ENCODE measurements at places on chromosomes 1 and 21. TPM values are rescaled to one million over a fixed set of nuclear protein-coding genes. Genes with fewer than 3 reads are reported as not detected.

DNASE2B gene
- total RNA-seq, result not detected

CDC42SE1 gene
- total RNA-seq, result 466 TPM

B3GALT2 gene
- total RNA-seq, result 13.6 TPM

PLA2G5 gene
- total RNA-seq, result not detected

DNA sequence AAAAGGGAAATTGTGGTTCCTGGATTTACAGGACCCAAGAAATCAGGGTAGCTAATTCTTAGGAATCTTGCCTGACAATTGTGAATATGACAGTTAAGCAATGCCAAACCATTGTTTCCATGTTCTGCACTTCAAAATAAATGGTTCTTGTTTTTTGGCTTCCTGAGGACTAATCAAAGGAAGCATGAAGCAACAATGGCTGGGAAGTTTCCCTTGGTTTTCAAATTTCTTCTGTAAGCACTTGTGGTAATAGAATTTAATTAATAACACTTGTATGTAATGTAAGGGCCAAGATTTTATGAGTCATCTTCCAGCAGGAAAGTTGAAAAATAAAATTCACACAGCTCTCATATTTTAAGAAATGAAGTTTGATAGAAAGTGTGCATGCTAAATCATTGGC, 31.7 kb downstream of the JAM2 start:
- DNase-seq, result no peak

DNA sequence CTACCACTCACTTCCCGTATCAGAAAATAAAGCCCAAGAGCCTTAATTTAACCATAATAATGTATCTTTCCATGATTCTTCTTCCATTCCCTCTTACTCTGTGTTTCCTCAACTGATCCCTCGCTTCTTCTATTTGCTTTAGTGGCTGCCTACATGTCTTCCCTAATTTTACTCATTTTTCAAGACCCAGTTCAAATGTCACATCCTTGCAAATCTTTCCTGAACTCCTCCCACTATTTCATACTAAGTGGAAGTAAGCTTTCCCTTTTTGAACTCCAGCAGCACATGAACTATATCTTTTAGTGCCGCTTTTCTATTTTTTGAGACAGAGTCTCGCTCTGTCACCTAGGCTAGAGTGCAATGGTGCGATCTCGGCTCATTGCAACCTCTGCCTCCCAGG, 3.8 kb upstream of the NFYC start:
- no peak for DNase-seq

GRCh38 chr1:162145966-162146696, 76.6 kb downstream of the NOS1AP start:
- no peak for DNase-seq

GRCh38 chr1:230896779-230897178, 28.5 kb upstream of the C1orf198 start:
- no peak for DNase-seq

DNA sequence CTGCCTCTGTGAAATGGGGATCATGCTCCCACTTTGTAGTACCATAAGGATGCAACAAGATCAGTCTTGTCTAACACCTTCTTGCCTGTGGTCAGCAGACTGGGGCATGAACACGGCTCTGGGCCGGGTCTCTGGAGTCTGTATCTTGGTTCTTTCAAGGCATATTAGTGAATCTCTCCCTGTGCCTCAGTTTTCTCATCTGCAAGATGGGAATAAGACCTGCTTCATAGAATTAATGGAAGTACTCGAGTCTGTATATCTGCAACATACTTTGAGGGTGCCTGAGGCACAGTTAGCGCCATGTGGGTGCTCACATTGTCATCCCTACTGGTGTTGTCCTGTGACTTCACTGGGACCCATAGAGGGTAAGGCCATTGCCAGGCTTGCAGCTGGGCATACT, 84.6 kb downstream of the IGSF21 start:
- no peak for DNase-seq

GRCh38 chr1:65309304-65310077, at the start of gene DNAJC6:
TSS of gene DNAJC6 (plus strand) at chr1:65309543. CDS start at chr1:65309746, 203 bp downstream.
- peak; percentile 29 for DNase-seq

DNA sequence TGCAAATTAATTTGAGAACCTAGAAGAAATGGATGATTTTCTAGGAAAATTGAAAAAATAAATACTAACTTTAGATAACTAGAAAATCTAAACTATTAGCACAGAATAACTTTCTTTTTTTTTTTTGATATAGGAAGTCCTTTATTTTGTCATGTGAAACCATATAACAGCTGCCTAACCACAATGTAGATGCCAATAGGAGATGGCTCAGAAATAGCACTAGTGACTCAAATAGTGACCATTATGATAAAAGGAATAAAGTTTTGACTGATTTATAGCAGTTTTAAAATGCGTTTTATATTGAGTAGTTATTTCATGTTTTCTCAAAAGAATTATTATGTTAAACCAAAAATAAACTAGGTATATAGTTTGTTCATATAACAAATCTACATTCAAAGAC, 158.0 kb upstream of the CACYBP start:
- no peak for DNase-seq

DNA sequence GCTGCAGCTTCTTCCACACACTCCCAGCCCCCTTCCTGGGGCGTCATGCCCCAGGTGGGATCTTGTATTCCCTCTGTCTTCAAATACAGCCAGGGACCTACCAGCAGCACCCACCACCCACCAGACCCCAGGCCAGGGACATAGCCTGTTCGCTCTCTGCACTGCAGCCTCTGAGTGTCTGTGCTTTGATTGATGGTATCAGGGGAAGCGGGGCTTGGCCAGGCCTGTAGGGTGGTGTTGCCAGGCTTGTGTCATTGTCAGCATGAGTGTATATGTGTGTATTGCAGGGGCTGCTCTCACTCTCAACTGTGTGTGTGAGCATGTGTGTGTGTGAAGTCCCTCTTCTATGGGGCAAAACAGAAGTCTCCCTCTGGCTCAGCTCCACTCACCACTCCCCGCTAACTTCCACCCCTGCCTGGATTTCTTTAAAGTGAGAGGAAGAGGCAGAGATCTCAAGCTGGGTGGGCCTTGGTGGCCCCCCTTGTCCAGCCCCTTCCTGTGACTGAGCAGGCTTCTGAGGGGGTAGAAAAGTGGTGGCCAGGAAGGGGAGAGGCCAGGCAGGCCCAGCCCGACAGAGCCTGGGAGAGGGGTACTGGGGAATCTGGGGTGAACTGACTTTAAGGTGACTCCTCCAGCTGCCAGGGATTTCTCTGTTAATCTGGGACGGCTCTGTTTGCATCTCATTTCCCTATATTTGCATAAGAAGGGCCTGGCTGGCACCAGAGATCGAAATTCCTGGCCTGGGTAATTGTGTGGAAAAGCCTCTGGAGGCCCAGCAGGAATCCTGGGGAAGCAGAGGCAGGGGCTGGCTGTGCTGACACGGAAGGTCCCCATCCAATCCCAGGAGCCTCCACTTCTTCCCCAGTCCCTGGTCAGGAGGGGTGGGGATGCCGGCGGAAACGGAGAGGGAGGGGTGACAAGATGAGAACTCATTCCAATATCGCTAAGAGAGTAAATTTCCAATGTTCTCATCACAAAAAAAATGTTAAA, 18.6 kb upstream of the ADGRB2 start:
- no peak for DNase-seq

GRCh38 chr1:62288662-62289061, 30.6 kb downstream of the KANK4 start:
- no peak for DNase-seq

GRCh38 chr21:46114963-46115362, 17.1 kb downstream of the COL6A2 start:
- DNase-seq, result no peak

DNA sequence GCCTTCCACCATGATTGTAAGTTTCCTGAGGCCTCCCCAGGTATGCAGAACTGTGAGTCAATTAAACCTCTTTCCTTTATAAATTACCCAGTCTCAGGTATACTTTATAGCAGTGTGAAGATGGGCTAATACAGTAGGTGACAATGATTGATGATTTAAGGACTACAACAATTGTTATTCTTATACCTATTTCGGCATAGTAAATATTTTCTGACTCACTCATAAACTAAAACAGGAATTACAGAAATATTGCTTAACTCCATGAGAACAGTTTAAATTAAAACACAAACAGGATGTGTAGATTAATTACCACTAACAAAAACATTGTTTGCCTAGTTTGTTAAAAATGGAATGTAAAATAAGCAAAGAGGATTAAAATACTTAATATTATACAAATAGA, 839.9 kb downstream of the LTN1 start:
- no peak for DNase-seq

DNA sequence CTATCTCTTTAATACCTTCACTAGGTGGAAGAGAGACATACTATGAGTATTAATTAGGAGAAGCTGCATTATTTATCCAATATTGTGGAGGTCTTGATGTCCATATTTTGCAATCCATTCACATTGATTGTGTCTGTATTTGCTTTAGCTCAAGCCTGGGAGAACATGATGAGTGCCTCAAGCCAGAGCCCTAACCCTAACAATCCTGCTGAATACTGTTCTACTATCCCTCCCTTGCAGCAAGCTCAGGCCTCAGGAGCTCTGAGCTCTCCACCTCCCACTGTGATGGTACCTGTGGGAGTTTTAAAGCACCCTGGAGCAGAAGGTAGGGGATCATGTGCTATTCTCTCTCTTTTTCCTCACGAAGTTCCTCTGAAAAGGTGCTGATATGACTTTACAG, 99.5 kb downstream of the CC2D1B start:
- DNase-seq, result no peak

GRCh38 chr1:217342105-217342504, 288.8 kb downstream of the GPATCH2 start:
- DNase-seq, result no peak

DNA sequence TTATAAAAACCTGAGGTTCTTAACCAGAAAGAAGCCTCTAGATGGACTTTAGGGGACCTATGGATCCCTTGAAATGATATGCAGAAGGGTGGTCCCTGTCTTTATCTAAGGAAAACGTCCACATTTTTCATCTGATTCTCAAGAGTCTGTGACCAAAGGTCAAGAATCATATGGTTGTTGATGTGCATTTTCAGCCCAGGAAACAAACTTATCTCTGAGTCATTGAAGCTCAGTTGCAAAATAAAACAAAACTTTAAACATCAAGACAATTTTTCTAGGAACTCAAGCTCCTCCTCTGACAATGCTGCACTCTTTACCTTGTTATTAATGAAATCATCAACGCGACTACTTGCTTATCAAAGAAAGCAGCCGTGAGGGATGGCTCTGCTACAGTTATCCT, 83.3 kb downstream of the TIAM1 start:
- DNase-seq, result no peak

- no peak for DNase-seq
Measured at GRCh38 chr21:44960141-44961092, 20.6 kb downstream of the SLX9 start.

DNA sequence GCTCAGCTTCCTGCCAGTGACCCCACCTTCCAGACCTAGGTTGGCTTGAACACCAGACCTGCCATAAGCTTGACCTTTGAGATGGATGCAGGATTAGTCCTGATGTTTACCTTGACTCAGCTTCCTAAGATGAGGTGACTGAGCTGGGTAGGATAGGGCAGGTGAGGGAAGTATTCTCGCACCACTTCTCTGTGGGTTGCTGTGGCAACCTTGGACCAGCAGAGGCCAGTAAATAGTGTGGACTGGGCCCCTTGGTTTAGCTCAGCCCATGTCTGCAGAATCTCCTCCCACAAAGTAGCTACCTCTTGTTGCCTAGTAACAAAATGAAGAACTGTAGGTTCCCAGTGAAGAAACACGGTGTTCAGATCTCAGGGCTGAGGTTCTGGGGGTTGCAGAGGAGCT, 8.4 kb downstream of the RPS6KA1 start:
- no peak for DNase-seq

- no peak for DNase-seq
Measured at GRCh38 chr1:86224651-86225310, 68.2 kb upstream of the COL24A1 start.

DNA sequence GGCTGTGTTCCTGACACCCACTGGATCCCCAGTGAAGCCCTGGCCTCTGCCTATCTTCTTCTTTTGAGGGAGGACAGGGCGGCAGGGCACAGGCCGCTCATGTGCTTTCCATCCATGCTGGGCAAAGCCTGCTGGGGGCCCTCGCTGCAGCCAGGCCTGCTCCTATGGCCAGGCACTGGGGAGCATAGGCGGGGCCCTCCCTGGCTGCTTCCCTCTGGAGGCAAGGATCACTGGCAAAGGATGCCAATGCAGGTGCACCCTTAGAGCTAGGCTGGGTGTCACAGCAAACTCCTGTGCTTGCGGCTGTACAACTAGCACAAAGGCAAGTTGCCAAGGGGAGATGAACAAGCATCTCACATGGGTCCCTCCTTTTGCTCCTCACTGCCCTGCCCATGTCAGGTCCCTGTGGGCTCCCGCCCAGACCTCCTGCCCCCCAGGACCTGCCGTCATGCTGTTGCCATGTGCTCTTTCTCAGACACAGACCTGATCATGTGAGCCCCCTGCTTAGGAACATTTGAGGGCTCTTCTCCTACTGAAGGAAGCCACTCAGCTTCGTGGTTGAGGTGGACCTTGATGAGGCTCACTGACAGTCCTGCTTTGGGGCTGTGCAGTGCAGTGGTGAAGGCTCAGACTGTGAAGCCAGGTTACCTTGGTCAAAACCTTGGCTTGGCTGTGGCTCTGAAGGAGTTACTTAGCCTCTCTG, 393.6 kb downstream of the PTPRU start:
- no peak for DNase-seq

- DNase-seq, result no peak
Measured at GRCh38 chr1:36653850-36654249, 171.1 kb upstream of the CSF3R start.
